GM04503 (cell line): ENCODE measurements at places on chromosomes 7 and 10.

- no peak for DNase-seq
Measured at GRCh38 chr10:3563298-3563697, 221.7 kb downstream of the KLF6 start.

- DNase-seq, result no peak
Measured at GRCh38 chr7:20348125-20348807, 17.6 kb downstream of the ITGB8 start.

- DNase-seq, result no peak
Measured at GRCh38 chr10:54758791-54759190, 42.2 kb downstream of the PCDH15 start.

- no peak for DNase-seq
Measured at GRCh38 chr10:29266641-29267040, 22.2 kb upstream of the LYZL1 start.

DNA sequence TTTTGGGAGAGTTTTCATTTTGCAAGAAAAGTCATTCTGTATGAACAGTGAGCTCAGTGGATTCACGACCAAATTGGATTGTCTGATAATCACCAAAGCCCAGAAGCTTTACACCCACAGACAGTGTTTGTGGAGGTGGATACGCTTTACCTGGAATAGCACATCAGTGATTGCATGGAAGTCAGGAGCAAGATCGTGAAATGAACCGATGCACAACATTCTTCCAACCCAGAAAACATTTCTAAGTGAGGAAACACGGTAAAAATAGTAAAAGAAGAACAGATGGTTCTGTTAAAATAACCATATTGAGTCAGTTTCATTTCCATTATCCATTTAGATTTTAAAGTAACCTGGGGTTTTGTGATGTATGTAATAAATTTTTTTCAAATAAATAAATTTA is 478.2 kb upstream of the PFKP start:
- DNase-seq, result no peak

GRCh38 chr10:48599830-48600134 is 5.1 kb downstream of the ARHGAP22 start:
- DNase-seq, result no peak

GRCh38 chr10:63273577-63273976 is 140.4 kb downstream of the NRBF2 start:
- no peak for DNase-seq

- no peak for DNase-seq
Measured at GRCh38 chr7:44793919-44794318, 2.6 kb upstream of the PPIA start.

- no peak for DNase-seq
Measured at GRCh38 chr10:104053201-104053600, 32.5 kb downstream of the COL17A1 start.

DNA sequence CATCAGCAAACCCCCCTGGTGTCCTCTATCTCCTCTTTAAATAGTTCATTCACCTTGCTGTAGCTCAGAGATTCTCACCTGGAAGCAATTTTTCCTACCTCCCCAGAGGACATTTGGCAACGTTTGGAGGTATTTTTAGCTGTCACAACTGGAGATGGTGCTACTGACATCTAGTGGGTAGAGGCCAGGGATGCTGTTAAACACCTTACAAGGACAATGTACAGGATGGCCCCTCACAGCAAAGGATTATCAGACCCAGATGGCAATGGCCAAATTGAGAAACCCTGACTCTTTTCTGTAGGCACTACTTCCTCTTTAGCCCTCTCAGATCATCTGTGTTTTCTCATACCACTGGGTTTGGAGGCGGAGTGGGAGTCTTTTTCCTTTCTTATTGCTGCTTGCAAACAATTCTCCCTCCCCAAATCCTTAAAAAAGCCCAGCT is 13.2 kb upstream of the TRA2A start:
- DNase-seq, result no peak

DNA sequence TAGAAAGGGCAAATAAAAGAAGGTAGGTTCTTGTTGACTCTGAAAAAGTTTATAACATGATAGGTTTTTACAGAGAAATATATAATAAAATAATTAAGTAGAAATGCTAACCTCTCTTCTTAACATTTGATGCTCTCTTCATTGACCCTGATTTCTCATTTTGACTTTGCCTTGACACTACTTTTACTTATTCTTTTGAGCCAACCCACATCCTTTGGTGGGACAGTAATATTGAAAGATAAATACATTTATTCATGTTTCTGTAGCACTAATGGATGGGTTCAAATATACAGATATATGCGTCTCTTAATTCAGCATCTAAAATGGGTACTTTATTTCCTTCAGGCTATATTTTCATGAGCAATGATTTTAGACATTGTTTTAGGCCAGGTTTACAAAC is 34.4 kb downstream of the DDC start:
- no peak for DNase-seq

DNA sequence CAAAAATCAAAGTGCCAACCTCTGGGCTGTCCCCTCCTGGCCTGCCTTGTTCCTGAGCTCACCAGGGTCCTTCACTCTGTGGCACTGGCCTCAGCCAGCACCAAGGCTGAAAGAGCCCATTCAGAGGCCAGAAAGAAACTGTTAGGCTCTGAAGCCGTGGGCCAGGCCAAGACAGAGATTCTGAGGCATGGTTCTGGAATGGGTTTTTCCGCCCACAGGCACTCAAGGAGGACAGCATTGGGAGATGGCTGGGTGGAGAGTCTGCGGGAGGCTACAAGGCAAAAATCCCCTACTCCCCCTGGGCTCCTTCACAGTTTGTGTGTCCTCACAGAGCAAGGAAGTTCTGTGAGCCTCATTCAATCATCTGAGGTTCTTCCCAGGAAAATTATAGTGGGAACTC is 31.7 kb downstream of the GRIFIN start:
- peak; percentile 69 for DNase-seq

GRCh38 chr7:17986851-17987250 is 40.8 kb downstream of the PRPS1L1 start:
- DNase-seq, result peak; percentile 64

DNA sequence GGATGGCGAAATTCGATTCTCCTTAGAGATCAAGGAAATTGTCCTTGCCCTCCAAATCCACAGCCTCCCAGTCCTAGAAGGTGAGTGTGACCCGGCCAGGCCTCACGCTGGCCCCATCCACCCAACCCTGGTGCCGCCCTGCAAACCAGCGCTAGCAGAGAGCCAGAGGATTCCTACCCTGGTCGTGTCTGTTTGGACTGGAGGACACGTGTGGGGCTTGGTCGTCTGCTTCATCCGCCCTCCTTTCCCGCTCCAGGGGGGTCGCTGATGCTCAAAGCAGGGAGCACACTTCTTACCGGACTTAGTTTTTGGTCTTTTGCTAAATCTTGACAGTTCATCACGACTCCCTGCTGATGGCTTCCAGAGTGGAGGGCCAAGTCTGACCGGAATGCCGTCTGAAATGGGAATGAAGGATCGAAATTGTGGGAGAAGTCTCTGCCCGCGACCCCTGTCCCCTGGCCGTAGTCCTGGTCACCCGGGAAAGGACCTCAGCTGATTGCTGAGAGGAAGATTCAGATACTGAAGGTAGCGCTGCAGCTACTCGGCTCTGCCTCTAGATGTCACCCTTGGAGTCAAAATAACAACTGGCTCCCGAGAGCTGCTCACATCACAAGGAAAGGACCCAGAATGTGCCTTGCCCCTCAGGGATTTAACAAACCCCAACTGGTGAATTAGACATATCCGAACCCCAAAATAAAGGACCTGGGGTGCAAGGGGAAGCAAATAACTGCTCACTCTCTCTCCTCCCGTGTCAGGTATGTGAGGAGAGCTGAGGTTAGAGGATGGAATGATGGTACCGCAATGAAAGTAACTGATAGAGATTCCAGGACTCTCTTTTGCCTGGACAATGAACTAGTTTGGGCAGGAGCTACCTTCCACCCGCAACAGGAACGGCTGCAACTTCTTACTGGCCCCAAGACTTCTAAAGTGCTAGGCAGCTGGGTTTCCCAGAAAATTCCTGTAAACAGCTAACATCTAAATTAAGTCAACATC is 23.5 kb upstream of the ORC5 start:
- peak; percentile 11 for DNase-seq

DNA sequence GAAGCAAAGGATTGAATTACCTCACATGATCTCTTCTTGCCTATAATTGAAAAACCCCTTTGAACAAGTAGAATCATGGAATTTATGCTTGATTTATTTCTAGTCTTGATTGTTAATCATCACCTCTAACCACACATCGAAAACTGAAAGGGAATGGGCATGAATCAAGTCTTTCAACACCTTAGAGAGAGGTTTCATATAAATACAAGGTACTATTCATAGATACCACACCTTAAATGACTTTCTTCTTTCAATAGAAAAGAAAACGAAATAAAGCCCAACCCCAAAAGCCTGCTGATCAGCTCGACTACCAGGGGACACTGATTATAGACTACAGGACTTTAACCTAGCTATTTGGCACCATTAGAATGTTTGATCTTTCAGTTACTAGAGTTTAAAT is 128.6 kb upstream of the PTPRZ1 start:
- no peak for DNase-seq

- DNase-seq, result no peak
Measured at GRCh38 chr7:30436518-30436917, 42.1 kb downstream of the NOD1 start.

DNA sequence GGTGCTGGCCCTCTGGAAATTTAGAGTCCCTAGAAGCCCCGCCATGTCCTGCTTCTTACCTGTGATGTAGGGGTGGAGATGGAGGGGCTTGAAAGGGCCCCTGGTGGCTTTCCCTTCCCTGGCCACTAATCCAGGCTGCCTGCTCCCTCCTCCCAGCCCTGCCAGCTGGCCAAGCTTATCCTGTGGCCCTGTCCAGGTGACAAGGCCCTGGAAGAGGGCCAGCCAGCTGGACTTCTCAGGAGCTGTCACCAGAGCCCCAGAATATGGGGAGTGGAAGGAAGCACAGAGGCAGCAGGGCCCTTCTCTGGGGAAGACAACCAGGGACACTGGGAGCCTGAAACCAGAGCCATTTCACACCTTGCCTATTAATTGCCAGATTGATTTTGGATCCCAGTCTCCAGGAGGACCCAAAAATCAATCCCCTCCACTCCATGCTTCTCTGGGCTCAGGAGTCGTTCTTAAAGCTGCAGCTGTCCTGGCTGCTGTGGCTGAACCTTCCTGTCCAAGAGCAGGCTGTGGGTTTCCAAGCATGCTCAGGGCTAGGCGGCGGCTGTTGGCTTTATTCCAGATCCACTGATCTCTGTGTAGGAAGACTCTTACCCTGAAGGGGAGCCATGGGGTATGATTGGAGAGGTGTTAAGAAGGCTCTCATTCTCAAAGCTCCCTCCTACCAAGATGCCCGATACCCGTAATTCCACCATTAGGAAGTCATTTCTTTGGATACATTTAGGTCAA is 52.6 kb upstream of the PCBD1 start:
- DNase-seq, result no peak

DNA sequence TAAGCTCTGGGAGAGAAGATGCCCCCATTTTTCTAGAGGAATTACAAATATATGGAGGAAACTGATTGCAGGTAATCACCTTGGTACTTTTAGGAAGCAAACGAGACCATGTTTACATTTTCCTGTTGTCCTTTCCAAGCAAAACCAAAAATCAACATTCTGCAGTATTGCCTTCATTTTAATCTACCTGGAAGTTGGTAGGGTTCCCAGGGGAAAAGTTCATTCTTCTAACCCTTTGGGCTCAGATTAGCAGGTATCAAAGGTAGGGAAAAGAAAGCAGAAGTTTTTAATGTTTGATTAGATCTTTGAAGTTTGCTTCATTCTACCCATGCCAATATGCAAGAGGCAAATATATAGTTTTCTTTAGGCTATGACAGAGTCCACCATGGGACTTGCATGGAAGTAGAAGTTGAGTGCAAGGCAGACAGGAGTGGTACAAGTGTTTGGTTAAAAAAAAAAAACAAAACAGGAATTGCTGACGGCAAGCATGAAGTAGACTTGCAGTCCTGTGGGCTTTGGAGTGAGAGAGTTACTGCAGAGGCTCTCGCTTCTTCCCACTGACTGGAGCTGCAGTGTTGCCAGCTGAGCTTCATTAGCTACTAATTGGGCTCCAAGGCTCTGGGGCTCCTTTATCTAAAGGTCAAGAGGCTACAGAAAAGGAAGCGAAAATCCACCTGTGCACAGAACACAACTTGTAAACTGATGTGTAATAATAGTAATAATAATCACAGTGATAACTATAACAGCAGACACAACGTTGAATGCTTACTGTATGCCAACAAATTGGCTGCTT is 28.9 kb upstream of the ASAH2 start:
- DNase-seq, result no peak

GRCh38 chr7:158001621-158002320 is 585.9 kb downstream of the PTPRN2 start:
- DNase-seq, result no peak

GRCh38 chr10:12549297-12549696 is 199.9 kb downstream of the CAMK1D start:
- no peak for DNase-seq

GRCh38 chr7:67618556-67619162 is 622.0 kb downstream of the TYW1 start:
- no peak for DNase-seq

DNA sequence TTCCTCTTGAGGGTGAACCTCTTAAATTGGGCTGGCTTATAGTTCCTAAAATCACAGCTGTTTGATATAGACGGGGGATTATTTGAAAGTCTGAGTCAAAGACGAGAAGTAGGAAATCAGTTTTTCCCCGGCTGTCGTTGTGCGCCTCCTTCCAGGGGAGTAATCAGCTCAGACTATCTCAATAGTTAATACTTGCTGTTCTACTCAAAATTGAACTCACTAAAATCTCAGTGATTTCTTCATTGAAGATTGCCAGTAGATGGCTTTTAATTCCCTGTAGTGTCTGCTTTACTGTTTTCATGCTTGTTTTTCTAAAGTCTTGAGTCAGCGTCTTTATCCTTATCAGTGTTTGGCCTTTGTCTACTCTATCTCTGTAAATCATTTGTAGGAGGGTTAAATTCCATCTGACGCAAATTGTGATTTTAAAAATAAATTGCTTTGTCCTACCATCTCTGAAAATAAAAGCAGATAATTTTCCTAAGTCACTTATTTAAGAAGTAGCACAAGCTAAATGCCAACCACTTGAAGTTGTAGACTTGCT is 47.3 kb downstream of the CNNM2 start:
- DNase-seq, result no peak

- no peak for DNase-seq
Measured at GRCh38 chr7:159329818-159330378, 185.2 kb upstream of the VIPR2 start.
